Stimulated activated CD8-positive, alpha-beta memory T cell treated with anti-CD3 and anti-CD28 coated beads, Interleukin-4, amount 100 ng/mL, for 48 hours (primary cell): ENCODE measurements at places on chromosomes 13 and 19.

DNA sequence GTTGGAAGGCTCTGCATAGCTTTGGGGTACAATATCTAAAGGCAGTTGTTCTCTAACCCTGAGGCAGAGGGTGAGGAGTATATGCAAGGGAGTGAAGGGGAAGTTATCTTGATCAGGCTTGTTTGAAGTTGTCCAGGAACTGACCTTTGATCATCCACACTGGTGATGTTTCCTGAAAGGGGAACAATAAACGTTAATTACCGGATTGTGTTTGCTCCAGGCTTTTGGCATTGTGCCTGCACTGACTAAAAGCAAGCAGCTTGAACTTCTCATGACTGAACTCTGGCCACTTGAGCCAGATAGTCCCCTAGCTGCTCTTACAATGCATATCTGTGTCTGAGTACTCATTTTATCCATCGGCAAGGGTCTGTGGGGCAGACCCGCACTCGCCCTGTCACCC, 27.0 kb upstream of the ZNF726 start:
- no peak for DNase-seq

DNA sequence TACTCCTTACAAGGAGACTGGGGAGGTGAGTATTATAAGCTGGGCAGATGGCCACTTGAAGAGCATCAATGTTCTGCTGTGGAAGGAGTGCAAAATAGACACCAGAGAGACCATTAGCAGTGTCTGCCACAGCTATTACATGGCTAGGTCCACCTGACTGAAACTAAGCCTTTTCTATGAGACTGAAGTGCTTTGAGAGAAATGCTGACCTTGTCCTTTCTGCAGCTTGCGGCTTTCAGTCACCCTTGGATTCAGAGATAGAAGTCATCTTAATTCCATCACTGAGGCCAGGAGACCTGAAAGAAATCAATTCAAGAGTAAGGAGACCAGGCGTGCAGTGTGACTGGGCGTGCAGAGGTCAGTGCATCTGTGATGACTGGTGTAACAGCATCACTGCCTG, 1.3 kb upstream of the ZFP28 start:
- no peak for DNase-seq

DNA sequence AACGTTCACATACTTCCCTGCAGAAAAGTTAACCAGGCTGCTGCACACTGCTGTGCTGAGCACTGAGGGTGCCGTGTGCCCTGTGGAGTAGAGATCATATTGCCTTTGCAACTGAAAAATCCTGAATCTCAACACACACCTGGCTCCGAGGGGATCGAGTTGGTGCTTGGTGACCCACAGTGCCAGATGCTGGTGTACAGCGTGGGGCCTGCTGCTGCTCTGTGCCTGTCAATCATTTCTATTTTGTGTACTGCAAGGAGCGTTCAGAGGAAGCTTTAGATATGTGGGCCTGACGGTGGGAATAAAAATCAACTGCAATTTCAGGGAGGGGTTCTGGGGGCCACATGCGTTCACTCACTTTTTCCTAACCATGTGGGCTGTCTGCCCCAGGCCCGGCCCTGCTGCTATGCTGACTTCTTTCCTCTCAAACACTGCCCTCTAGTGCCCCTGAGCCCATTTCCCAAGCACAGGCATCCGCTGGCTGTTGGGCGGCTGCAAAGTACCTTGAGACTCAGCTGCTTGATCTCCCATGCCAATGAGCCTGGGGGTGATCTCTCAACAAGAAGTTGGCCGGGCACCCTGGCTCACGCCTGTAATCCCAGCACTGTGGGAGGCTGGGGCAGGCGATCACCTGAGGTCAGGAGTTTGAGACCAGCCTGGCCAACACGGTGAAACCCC, 9.7 kb upstream of the LENG8 start:
- peak; percentile 54 for DNase-seq

DNA sequence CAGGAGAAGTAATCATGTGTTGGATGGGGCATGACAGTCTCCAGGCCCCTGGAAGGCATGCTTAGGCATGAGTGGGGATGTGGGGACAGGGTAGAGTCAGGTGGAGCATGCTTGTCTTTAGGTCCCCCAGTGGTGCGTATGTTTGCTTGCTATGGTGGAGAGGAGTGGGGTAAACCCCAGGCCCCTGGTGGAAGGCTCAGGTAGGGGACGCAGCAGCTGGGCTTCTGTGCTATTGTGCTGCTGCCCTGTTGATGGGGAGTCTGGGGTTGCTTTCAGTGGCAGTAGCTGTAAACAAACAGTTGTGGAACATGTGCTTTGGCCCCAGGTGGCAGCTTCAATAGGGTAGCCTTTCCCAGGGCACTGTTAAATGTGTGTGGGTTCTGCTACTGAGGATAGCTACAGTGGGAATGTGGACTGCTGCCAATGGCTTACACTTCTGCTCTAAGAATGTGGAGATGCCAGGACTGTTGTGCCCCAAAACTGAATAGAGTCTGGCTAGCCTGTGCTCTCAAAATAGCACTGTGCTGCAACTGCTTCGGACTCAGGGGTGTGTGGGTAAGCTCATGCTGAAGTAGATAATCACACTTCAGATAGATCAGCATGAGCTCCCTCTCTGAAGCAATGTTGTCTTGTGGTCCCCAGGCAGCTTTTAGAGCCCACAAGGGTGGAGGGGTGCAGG, 1257.3 kb downstream of the DIAPH3 start:
- no peak for DNase-seq

DNA sequence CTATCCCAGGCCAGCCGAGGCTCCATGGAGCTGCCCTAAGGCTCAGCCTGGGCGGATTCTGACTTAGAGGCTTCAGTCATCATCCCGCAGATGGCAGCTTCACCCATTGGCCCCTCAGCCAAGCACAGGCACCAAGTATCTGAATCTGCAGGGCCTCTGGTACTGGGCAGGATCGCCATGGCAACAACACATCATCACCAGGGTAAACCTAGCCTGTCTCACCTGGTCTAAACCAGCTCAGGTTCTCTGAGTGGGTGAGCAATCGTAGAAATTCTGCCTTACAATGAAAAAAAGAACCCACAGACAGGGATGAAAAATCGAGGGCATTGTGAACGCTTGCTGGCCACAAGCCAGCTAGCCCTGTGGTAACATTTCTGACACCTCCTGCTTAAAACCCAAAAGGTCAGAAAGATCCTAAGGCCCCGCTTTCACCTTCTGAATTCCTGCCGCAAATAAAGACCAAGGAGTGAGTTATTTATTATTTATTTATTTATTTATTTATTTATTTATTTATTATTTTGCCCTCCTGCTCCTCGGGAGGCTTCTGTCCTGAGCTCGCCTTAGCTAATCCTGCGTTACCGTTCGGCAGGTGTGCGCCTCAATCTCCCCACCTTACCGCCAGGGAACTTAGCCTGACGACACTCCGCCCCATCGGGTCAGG, 12.0 kb upstream of the CEACAM21 start:
- DNase-seq, result no peak

DNA sequence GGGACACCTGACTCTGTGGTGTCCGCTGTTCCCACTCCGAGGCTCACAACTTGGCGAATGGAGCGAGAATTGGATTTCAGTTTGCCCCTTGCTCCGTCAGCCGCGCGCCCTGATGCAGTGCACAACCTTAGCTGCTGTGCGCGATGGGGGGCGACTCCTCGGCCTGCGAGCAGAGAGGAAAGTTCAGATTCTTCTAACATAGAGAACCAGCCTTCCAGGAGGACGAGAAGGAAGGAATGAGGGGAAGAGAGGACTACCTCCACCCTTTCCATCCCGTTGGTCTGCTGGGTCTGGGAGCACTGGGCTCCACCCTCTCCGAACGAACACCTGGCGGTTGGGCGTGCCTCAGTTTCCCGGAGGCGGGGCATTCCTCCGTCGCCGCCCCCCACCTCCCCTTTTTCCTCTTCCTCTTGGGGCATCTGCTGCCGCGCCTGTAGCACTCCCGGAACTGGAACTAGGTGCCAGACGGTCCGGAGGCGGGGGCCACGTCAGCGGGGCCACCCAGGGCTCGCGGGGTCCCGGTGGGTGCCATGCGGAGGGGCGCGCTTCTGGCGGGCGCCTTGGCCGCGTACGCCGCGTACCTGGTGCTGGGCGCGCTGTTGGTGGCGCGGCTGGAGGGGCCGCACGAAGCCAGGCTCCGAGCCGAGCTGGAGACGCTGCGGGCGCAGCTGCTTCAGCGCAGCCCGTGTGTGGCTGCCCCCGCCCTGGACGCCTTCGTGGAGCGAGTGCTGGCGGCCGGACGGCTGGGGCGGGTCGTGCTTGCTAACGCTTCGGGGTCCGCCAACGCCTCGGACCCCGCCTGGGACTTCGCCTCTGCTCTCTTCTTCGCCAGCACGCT, at the start of gene KCNK6:
Gene KCNK6 (plus strand): TSS at position 425 of the 838 bp plus-strand sequence. CDS start 106 bp downstream, at position 531.
- peak; percentile 74 for DNase-seq

DNA sequence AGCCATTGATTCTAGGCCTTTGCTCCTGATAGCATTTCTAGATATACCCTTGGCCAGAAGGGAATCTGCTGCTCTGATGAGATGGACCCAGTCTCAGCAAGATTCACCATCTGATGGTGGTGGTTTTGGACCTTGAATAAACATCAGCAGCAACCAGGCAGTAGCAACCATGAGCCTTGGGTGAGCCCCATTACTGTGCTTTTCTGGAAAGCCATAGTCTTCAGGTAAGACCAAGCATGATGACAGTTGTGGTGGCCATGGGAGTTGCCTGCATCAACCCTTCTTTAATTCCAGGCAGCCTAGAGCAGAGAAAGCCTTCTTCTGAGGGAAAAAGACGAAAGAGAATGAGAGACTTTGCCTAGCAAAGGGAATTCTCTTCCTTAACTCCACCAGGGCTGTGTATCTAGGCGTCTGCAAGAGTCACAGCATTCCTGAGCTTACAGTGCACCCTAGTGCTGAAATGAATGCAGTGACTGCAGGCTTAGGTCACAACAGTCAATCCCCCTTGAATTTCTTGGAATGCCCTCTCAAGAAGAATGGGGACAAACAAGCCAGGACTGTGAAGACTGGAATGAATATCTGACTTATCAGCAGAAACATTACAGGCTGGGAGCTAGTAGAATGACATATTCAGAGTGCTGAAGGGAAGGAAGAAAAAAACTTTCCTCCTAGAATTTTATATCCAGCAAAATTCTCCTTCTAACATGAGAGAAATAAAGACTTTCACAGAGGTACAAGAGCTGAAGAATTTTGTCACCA, 942.4 kb upstream of the PCDH20 start:
- DNase-seq, result no peak

DNA sequence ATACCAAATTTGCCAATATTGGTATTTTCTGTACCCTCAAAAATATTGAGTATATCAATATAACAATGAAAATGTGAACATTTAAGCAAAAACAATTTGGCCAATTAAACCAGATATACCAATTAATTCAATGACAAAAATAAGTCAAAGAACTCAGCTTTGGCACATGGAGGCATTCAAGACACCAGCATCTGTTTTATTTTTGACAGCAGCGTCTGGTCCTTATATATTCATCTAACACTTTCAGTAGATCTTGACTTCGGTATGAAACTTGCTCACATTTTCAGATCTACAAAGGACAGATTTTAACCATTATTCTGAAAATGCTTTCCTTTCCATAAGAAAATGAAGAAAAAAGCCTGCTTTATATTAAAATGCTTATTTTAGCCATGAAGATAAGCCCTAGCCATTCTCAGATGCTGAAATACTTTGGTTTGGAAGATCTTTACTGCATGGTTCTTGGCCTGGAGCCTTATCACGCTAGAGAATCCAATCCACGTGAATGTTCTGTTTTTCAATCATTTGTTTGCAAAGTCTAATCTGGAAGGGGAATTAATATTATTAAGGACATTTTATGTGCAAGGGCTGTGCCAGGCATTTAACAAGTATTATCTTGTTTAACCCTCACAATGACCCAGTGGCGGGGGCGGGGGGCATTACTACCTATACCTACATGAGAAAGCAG, 132.2 kb downstream of the DLEU7 start:
- no peak for DNase-seq

DNA sequence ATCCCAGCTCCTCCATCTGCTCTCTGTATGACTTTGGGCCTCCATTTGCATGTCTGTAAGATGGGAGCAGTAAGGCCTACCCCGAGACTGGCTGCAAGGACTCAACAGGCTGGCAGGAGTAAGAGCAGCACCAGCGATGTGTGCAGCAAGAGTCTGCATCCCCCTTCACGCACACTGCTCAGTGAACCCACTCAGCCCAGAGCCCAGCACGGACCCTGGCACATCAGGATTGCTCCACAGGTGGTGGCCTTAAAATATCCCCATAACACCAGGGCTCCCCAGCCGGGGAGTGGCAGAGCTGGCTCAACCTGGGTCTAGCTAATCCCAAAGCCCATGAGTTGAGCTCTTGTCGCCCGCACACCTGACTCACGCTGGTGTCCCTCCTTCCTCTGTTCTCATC, 23.4 kb downstream of the VRK3 start:
- DNase-seq, result no peak

GRCh38 chr19:28827382-28827781, 385.6 kb downstream of the UQCRFS1 start:
- DNase-seq, result no peak

DNA sequence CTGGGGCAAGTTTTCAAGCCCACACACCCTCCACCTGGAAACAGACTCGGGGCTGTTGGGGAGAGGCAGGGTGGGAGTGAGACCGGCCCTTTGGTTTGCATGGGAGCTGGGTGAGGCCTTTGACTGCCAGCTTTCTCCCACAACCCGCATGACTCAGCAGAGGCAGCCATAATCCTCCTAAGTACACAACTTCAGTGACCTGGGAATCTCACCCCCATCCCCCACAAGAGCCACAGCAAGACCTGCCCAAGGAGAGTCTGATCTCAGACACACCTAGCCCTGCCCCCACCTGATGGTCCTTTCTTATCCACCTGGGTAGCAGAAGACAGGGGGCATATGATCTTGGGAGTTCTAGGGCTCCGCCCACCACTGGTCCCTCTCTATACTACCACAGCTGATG, 1615.4 kb downstream of the EFNB2 start:
- no peak for DNase-seq

GRCh38 chr13:30314069-30314468, 6.7 kb upstream of the KATNAL1 start:
- DNase-seq, result no peak

DNA sequence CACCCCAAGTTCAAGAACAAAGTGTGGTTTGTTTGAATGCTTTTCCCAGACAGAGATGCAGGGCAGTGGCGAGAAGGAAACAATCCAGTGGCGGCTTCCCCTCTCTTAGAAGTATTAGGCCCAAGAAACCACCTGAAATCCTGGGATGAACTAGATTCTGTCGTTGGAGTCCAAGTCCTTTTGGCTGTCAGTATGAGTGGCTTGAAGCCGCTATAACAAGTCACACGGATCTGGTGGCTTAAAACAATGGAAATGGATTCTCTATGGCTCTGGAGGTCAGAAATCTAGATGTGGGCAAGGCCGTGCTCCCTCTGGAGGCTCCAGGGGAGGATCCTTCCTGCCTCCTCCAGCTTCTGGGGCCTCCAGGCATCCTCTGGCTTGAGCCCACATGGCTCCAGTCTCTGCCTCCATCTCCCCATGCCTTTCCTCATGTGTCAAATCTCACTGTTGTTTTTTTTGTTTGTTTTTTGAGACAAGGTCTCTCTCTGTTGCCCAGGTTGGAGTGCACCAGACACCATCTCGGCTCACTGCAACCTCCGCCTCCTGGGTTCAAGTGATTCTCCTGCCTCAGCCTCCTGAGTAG, 97.7 kb downstream of the GNG7 start:
- DNase-seq, result no peak
